ENCODE measurements at places on chromosomes 12 and 14.

DNA sequence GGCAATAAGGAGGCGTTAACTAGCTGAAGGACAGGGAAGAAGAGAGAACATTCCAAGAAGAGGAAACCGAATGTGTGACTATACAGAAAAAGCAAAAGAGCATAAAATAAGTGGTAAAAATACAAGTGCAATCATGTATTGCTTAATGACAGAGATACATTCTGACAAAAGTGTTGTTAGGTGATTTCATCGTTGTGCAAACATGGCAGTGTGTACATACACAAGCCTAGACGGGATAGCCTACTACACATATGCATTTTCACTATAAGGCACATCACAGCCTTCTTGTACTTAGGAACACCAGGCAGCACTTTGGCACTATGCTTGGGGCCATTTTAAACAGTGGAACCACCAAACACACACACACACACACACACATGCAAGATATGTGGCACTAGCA lies 299.3 kb downstream of the BCAT1 start:
- DNase-seq, result no peak

- peak; percentile 15 for DNase-seq
Observed at GRCh38 chr12:67592228-67593011, 56.1 kb upstream of the DYRK2 start.

DNA sequence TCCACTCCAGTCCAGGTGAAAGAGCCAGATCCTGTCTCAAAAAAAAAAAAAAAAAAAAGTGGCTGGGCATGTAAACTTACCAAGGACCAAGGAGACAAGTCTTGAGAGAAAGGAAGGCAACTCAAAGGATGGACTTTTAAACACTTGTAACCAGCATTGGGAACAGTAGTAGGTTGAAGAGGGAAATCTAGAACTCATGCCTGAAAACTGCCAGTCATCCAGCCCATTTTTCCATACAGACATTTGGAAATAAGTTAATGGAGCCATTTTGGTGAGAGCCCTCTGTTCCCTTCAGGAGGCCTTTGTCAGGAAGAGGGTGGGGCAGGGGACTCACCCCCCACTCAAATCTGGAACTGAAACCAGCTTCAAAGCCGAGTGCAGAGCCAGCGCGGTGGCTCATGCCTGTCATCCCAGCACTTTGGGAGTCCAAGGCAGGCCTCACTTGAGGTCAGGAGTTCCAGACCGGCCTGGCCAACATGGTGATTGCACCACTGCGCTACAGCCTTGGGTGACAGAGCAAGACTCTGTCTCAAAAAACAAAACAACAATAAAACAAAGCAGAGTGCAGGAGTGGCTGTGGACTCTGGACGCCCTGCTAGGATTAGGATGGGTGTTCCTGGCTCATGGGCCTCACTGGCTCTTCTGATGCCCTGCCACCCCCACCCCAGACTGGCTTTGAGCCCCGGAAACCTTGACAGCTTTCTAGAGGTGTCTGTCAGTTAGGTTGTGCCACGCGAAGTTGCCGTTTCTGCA lies 1.6 kb upstream of the MLXIP start:
- no peak for DNase-seq

DNA sequence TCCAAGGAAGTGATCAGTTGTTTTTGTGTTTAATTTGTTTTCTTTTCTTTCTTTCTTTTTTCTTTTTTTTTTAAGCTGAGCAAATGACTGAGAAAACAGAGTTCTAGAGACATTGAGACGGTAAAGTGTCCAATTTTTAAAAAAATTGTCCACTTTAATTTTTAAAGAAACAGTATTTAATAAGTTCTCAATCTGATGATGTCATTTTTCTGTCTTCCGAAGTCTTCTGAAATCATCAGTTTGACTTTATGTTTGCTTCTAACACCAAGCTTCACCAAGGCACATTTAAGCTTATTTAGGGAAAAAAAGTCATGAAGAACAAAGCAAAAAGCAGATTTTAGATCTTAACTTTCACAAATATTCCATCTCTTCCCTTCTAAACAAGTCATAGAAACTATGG lies 63.4 kb upstream of the RTRAF start:
- no peak for DNase-seq

GRCh38 chr12:85781766-85782165 lies 54.4 kb downstream of the RASSF9 start:
- DNase-seq, result no peak

DNA sequence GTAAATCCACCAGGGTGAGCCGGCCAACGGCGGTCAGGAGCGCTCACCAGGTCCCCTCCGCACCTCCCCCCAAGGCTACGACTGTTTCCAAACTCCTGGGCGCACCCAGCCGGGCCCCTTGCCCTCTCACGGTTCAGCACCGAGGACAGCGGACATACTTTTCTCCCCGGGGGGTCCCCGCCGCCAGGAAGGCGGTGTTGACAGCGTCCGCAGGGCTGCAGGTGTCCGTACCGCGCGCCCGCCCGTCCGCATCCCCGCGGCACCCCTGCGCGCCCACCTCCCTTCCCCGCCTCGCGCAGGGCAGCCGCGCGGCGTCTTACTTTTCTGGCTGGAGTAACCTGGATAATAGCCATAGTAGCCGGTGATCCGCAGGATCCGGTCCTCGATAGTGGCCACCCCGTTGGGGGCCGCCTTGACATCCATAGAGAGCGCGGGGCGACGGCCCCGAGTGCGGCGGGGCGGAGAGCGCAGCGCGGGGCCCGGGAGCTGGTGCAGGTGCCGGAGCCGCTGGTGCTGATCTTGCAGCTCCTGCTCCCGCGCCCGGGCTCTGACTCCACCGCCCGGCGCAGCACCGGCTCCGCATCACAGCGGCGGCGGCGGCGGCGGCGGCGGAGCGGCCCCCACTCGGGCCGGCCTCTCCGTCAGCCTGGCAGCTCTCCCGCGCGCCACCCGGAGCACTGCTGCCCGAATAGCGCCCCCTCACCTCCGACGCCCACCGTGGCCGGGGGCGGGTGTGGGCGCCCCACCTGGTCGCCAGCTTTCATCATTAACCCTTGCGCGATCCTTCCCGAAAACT lies at the start of gene SLC35F4:
Gene SLC35F4, minus strand, starts transcription at position 690 of the 796 bp plus-strand sequence.
- no peak for DNase-seq

DNA sequence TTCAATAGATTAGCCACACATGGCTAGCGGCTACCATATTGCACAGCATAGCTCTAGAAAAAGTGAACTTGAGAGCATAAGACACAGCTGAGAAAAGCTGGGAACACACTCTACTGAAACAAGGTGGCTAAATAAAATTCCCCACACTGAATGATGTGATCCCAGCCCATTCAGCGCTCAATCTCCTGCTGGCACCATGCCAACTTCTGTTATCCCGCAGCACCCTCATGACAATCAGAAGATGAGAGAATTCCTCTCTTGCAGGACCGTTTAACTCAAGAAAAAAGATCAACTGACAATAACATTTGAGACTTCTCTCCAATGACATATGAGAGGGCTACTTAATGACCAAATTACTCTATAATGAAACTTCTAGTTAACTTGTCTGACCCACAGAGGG lies 115.4 kb downstream of the ADAMTS20 start:
- DNase-seq, result no peak

DNA sequence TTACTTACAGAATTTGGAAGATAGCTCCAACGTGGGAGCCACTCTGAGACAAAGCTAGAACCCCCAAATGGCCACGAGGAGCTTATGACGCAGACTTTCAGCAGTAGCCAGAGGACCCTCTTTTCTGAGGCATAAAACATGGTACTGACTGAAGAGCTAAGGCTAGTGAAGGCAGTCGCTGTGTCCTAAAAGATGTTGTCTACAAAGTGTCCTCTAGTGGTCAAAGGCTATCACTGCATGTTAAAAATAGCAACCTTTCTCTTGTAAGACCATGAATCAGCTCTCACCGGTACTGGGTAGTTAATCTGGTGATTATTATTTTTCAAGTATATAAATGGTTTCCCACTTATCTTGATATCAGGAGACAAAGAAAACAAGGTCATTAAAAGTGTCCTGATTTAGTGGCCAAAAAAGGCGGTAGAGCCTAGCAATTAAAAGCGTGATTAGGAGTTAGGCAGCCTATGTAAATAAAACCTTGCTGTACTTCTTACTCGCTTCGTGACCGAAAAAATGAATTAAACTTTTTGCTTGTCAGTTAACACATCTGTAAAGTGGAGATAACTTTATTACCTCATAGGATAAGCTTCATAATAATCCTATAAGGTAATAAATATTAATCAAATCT lies 47.0 kb upstream of the LGR5 start:
- peak; percentile 72 for DNase-seq

DNA sequence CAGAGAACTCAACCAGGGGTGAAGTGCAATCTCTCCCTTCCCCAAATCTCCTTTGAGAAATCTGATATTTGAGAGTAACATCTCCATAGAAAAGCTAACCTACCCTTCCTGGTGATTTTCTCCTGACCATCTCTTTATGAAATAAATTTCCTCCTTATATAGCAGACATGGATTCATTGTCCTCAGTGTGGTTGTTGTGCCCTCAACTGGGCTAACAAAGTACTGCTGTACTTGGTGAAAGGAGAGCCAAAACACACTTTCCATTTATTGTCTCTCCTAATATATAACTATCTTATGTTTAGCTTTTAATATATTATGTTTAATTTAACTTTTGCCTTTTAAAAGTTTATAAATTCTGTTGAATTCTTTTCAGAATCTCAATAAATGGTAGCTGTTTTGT lies 65.1 kb upstream of the SLCO1B1 start:
- DNase-seq, result no peak

DNA sequence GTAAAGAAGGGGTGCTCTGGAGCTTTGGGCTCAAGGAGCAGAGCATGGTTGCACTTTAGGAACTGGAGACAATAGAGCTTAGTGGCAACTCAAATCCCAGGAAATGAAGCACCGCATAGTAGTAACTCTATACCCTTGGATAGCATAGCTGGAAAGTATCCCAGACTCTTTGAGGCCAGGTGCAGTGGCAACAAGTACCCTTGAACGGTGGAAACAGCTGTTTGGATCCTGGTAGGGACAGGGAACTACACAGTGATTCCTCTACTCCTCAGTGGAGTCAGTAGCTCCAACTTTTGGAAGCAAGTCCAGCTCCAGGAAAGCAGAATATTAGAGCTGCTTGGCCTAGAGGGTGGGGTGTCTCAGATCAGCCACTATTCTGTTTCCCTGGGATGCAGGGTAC lies 129.0 kb upstream of the WSCD2 start:
- no peak for DNase-seq

DNA sequence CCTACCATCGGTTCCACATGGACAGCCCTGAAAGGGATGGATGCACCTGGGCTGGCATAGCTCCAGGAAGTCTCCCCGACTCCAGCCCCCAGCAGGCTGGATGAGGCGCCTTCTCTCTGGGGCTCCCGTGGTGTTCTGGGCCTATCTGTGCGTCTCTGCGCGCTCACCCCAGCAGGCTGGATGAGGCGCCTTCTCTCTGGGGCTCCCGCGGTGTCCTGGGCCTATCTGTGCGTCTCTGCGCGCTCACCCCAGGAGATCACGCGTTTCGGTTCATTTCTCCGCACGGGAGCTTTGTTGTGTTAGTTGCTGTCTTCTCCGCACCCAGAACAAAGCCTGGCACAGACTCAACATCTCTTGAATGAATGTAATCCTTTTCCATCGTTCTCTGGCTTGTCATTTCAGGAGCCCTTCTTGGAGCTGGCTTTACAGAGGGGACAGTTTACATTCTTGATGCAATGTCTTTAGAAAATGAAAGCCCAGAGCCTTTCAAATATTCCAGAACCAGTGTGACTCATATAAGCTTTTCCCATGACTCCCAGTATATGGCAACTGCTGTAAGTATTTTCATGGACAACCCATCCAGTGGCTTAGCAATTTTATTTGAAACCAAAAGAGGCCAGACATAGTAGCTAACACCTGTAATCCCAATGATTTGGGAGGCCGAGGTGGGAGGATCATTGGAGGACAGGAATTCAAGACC lies 40.3 kb downstream of the CFAP251 start:
- DNase-seq, result no peak

GRCh38 chr14:93691042-93691780 lies 97.1 kb downstream of the PRIMA1 start:
- no peak for DNase-seq

GRCh38 chr14:68364792-68365192 lies 428.1 kb downstream of the ZFP36L1 start:
- no peak for DNase-seq

DNA sequence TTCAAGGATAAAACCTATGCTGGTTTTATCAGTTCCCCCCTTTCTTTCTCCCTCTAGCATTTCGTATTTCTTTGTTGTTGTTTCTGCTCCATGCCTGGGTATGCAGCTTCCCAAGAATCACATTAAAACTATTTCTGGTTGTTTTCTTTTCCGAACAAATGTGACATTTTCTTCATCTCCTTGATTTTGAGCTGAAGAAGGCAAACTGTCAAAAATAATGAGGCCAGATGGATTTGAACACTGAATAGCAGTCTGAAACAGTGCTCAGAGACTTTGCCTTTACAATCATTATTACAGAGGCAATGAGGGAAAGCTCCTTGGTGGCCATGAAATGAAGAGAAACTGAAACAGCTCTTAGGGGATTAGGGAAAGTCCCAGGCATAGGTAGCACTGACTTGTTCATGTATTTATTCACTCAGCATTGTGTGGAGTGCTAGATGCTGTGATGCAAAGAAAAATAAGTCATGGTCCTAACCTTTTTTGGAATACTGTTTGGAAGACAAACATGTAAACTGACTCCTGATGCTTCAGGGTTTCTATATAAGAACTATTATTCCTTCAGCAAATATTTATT lies 319.5 kb downstream of the FUT8 start:
- DNase-seq, result no peak

- peak; percentile 90 for DNase-seq
Observed at GRCh38 chr14:71591929-71592328, 340.3 kb upstream of the RGS6 start.

DNA sequence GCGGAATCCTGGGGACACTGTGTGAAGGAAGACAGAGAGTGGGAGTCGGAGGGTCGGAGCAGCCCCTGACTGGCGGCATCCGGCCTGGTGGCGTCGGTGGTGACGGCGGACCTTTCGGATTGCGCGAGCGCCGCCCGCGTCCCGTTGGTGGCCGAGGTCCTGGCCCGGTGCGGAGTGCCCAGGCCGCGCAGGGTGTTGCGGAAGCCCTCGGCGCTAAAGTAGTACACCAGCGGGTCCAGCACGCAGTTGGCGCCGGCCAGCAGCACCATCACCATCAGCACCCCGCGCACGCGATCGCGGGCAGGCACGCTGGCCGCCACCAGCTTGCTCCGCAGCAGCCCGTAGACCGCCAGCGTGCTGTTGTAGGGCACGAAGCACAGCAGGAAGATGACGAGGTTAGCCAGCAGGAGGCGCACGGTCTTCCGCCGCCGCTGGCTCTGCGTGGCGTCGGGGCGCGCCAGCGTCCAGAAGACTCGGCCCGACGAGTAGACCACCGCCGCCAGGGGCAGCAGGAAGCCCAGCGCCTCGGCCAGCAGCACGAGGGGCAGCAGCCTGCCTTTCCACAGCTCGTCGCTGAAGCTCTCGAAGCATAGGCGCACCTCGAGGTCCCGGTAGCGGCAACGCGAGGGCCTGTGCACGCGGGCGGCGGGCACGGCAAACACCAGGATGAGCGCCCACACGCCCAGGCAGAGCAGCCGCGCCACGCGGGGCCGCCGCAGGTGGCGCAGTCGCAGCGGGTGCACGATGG lies 13.1 kb upstream of the CHD4 start:
- DNase-seq, result no peak

- DNase-seq, result no peak
Observed at GRCh38 chr14:72510566-72510965, 383.3 kb downstream of the DPF3 start.
